ENCODE measurements at places on chromosomes 6 and 20.

DNA sequence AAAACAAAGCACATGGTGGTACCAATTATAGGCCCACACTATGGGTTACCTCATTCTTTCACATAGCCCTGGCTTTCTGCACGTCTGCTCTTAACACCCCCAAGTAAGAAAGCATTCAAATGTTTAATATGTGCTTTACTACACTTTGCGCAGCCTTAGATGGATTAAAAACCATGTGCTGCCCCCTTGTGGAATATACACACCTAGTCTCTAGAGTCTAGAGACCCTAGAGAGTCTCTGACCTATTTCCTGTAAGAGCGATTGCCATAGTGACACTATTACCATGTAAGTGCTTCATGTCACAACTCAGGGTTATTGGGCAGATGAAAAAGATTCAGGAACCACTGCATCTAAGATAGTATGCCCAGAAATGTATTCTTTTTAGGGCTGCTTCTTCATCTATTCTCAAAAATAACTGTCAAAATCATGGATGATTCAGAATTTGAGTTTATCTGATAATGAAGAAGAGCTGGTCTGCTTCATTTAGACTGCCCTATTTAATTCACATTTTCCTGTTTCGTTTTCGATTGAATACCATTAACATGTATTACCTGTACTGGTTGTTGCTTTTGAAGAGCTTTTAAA, 186.3 kb downstream of the ADGB start:
- DNase-seq: peak; percentile 5

DNA sequence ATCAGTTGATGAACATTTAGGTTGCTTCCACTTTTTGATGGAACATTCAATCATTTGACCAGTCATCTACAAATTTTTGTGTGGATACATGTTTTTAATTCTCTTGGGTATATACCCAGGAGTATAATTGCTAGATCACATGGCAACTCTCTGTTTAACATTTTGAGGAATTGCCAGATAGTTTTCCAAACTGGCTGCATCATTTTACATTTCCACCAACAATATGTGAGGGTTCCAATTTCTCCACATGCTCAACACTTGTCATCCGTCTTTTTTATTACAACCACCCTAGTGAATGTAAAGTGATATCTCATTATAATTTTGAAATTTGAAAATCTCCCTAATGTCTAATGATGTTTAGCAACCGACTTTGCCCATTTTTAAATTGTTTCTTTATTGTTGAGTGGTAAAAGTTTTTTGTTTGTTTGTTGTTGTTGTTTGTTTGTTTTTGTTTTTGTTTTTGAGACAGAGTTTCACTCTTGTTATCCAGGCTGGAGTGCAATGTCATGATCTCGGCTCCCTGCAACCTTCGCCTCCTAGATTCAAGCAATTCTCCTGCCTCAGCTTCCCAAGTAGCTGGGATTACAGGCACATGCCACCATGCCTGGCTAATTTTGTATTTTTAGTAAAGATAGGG, 53.7 kb upstream of the PDYN start:
- DNase-seq: no peak

DNA sequence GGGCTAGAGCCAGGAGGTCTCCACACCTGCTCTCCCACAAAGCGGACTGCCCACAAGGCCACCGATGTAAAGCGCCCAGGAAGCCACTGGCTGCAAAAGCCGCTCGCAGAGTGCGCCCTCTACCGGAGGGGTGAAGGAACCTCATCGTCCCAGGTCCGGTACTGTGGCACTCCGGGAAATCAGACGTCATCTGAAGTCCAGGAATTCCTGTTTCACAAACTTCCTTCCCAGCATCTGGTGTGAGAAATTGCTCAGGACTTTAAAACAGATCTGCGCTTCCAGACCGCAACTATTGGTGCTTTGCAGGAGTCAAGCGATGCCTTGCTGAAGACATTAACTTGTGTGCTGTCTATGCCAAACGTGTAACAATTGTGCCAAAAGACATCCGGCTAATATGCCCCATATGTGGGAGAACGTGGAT, 115.1 kb upstream of the ARID1B start:
- peak; percentile 43 for DNase-seq

- DNase-seq: no peak
Observed at GRCh38 chr6:51855310-51856082, 231.9 kb downstream of the PKHD1 start.

- no peak for DNase-seq
Observed at GRCh38 chr20:64161356-64162238, 2.7 kb upstream of the MYT1 start.

Data from activated T-cell treated with anti-CD3 and anti-CD28 coated beads for 4 hours (primary cell).